Psoas muscle (tissue), 8 donors: ENCODE measurements at places on chromosomes 4 and X. TPM values are rescaled to one million over a fixed set of nuclear protein-coding genes. Genes with fewer than 3 reads are reported as not detected.

DNA sequence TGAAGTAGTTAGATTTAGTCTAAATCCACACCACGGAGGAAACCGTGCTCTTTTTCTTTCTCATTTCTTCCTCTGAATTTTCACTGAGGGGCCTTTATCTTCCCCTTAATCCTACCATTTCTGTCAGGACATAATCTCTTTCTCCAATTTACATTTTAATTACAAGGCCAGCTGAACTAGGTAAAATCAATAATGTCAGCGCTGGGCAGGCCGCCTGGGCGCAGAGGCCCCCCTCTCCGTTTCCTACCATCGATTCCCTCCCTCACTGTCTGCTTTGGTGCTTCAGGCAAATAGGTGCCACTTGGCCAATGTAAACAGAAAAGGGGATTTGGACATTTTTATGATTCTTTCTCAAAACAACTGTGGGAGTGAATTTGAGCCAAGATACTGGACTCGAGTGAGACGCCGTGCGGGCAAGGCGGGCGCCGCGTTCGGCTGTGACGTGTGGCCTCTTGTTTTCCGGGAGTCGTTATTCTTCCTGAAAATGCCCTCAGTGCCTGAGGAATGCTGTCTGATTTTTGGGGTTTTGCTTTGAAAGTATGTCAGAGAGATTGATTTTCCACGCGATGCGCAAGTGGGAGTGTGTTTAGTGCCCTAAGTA, 22.6 kb downstream of the UVSSA start:
- no peak overlapping the region for H3K27ac ChIP-seq
- H3K4me1 ChIP-seq: no peaks in the 10 kb centered on the region
- H3K36me3 ChIP-seq: peaks cover 3% of the 10 kb centered on the region
- DNase-seq: no peak
- no peak overlapping the region for H3K4me3 ChIP-seq
- H3K27me3 ChIP-seq: no peaks in the 10 kb centered on the region

GRCh38 chr4:123495530-123495929, 98.9 kb downstream of the SPRY1 start:
- H3K4me3 ChIP-seq: no peak overlapping the region
- no peaks in the 10 kb centered on the region for H3K27me3 ChIP-seq

DNA sequence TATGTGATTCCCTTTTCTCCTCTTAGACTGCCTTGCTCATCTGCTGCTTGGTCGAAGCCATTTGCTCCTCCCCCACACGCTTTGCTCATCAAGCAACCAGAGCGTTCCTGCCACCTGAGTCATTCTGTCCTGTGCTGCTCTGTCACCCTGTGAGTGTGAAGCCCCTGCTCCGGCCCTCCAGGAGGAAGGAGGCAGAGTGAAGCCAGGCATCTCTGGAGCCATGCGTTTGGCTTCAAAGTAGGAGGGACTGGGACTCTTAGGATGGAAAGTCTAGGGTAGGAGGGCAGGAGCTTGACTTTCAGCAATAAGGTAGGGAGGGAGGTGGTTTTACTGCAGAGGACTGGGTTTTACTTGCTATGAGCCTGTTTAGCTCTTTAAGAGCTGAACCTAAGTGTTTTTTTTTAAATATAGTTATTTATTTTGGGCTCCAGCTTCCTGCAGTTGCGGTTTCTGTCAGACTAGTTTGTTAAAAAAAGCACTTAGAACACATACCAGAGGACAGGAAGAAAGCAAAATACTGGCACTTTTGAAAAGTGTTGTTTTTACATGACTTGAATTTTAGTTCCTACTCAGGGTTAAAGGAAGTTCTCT, 63.6 kb downstream of the SPINK2 start:
- H3K4me3 ChIP-seq: no peak overlapping the region
- H3K36me3 ChIP-seq: no peaks in the 10 kb centered on the region
- no peak for DNase-seq

DNA sequence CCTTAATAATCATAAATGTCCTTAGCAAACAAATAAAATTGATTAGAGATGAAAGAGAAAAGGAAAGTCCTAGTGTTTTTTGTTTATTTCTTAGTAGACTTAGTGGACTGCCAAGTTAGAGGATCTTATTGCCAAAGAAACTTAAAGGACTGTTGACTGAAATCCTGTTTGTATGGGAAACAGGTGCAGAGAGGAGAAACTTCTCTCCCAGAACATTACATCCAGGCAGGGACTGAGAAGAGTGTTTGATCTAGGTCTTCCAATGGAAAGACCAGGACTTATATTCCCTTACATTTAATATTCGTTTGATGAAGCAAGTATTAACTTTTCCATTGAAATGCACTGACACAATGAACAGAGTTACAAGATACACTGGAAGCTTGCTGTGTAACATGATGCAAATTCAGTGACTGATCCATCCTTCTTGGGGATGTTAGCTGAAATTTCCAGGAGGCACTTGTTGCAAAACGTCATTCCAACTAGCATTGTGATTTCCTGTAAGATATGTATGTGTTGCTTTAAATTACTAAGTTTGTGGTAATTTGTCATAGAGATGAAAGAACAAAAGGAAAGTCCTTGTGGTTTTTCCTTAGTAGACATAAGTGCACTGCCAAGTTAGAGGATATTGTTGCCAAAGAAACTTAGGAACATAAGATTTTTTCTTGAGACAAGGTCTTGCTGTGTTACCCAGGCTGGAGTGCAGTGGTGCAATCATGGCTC, 505.6 kb downstream of the STIM2 start:
- no peaks in the 10 kb centered on the region for H3K4me1 ChIP-seq
- no peak for DNase-seq
- no peak overlapping the region for H3K27ac ChIP-seq
- no peaks in the 10 kb centered on the region for H3K27me3 ChIP-seq
- no peaks in the 10 kb centered on the region for H3K36me3 ChIP-seq

Gene AKAP14
- polyA plus RNA-seq: not detected

- H3K4me3 ChIP-seq: no peak overlapping the region
- DNase-seq: no peak
- H3K4me1 ChIP-seq: no peaks in the 10 kb centered on the region
- no peaks in the 10 kb centered on the region for H3K27me3 ChIP-seq
- no peaks in the 10 kb centered on the region for H3K36me3 ChIP-seq
Measured at GRCh38 chrX:31280580-31280979, 208.7 kb upstream of the FTHL17 start.

Gene NLGN3
- 0.08 TPM for polyA plus RNA-seq

Gene SLC6A14
- polyA plus RNA-seq: not detected

GRCh38 chr4:35538807-35539206, 705.5 kb downstream of the ARAP2 start:
- no peaks in the 10 kb centered on the region for H3K27me3 ChIP-seq
- H3K27ac ChIP-seq: no peak overlapping the region
- H3K36me3 ChIP-seq: no peaks in the 10 kb centered on the region
- no peak overlapping the region for H3K4me3 ChIP-seq
- DNase-seq: no peak
- no peaks in the 10 kb centered on the region for H3K4me1 ChIP-seq

- H3K4me3 ChIP-seq: no peak overlapping the region
- H3K27me3 ChIP-seq: no peaks in the 10 kb centered on the region
- peaks cover 42% of the 10 kb centered on the region for H3K36me3 ChIP-seq
Measured at GRCh38 chr4:7800410-7800809, 139.3 kb downstream of the AFAP1 start.

Gene TEC
- polyA plus RNA-seq: 0.82 TPM

Gene ATP6AP1
- polyA plus RNA-seq: 28.3 TPM

GRCh38 chr4:175090116-175090515, 172.0 kb downstream of the ADAM29 start:
- H3K27me3 ChIP-seq: no peaks in the 10 kb centered on the region
- no peaks in the 10 kb centered on the region for H3K36me3 ChIP-seq

DNA sequence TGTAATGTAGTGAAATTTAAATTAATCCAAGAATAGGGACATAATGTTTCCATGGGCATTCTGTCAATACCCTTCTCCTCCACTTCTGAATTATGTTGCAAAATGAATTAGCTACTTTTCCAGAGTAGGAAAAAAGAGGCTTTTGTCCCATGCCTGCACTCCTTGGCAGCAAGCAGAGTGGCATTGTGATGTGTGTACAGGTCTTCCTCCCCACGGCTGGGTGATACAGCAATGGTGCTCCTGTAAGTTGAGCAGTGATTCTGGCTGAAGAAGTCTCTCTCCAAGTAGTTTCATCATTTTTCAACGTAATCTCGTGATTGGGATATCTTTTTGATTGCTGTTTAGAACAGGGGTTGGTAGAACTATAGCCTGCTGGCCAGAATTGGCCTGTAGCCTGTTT, 59.9 kb downstream of the KIT start:
- DNase-seq: no peak
- H3K4me3 ChIP-seq: no peak overlapping the region
- no peaks in the 10 kb centered on the region for H3K4me1 ChIP-seq
- no peaks in the 10 kb centered on the region for H3K27me3 ChIP-seq
- no peak overlapping the region for H3K27ac ChIP-seq

DNA sequence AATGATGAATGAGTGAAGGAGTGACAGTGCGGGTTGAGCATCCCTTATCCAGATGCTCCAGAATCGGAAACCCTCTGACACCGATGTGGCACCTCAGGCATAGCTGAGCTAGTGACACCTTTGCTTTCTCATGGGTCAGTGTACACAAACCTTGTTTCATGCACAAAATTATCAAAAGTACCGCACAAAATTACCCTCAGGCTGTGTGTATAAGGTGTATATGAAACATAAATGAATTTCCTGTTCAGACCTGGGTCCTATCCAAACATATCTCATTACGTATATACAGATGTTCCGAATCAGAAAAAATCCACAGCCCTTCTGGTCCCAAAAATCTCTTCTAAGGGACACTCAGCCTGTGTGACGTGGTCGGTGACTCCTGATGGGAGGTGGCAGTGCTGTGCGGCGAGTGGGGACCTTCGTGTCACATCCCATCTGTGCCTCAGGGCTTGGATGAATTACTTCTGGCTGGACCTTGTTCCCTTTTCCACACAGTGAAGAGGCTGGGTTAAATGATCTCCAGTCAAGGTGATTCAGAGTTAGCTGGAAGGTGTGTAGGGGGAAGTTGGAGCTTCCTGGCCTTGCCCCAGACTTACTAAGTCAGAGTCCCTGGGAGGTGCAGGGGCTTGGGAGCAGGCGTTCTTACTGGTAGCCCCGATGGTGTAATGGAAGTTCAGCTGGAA, 18.8 kb downstream of the RGS12 start:
- no peak for DNase-seq
- peaks cover 11% of the 10 kb centered on the region for H3K4me1 ChIP-seq
- H3K27ac ChIP-seq: no peak overlapping the region
- H3K4me3 ChIP-seq: no peak overlapping the region

GRCh38 chr4:52187603-52188002, 136.5 kb downstream of the SPATA18 start:
- no peak for DNase-seq
- no peaks in the 10 kb centered on the region for H3K4me1 ChIP-seq
- no peak overlapping the region for H3K4me3 ChIP-seq
- H3K27me3 ChIP-seq: no peaks in the 10 kb centered on the region

Gene TCEAL7
- 1.4 TPM for polyA plus RNA-seq

DNA sequence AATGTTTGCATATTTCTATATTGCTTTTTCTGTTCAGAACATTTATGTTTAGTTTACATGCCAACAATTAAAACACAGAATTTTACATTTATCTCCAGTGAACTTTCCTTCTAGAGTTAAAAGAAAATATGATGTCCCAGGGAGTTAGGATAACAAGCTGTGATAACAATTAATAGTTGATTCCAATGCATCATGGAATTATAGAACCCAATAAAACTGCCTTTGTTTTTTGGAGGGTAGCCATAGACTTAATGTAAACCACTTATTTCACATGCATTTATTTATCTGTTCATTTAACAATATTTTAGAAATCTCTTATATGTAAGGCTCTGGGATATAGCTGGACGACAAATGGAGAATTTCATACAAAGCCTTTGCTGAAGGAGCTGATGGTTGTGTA, 180.0 kb downstream of the CFAP299 start:
- H3K36me3 ChIP-seq: no peaks in the 10 kb centered on the region
- no peak overlapping the region for H3K27ac ChIP-seq
- no peak for DNase-seq
- no peak overlapping the region for H3K4me3 ChIP-seq
- no peaks in the 10 kb centered on the region for H3K27me3 ChIP-seq

Gene GRIA2
- polyA plus RNA-seq: not detected

GRCh38 chrX:34563804-34564203, 93.3 kb downstream of the TMEM47 start:
- DNase-seq: no peak
- no peaks in the 10 kb centered on the region for H3K27me3 ChIP-seq
- H3K27ac ChIP-seq: no peak overlapping the region
- H3K4me1 ChIP-seq: no peaks in the 10 kb centered on the region

Gene CHRDL1
- polyA plus RNA-seq: 2.3 TPM

Gene MAGED4
- polyA plus RNA-seq: 0.05 TPM

DNA sequence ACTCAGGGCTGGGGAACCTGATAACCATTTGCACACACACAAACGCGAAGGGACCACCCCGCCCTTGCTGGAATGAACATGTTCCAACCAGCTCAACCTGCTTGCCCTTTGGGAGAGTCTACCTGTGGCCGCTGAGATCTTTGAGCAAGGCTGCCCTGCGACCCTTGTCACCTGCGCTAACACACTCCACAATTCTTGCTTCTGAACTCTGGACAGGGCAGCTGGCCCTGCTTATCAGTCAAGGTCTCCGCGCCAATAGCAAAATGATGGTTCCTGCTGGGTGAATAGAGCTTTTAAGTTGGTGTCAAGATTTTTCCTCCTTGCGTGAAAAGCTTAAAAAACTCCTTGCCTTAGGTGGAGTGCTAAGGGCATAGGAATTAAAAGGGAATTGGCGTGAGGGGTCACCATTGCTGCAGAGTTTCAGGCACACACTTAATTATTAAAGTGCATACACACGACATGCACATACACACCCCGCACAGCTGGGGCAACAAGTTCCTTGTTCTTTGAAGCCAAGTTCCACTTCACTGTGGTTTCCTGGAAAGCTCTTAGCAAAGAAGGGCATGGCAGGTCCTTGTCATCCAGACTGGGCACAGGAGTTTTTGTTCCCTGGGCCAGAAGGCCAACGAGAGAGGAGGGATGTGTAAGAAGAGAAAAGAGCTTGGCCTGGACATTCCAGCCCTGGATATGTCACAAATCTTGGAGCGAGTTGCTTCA, 207.7 kb downstream of the STIM2 start:
- DNase-seq: no peak
- no peaks in the 10 kb centered on the region for H3K36me3 ChIP-seq
- H3K27me3 ChIP-seq: no peaks in the 10 kb centered on the region
- no peak overlapping the region for H3K4me3 ChIP-seq
- no peak overlapping the region for H3K27ac ChIP-seq
- H3K4me1 ChIP-seq: no peaks in the 10 kb centered on the region

DNA sequence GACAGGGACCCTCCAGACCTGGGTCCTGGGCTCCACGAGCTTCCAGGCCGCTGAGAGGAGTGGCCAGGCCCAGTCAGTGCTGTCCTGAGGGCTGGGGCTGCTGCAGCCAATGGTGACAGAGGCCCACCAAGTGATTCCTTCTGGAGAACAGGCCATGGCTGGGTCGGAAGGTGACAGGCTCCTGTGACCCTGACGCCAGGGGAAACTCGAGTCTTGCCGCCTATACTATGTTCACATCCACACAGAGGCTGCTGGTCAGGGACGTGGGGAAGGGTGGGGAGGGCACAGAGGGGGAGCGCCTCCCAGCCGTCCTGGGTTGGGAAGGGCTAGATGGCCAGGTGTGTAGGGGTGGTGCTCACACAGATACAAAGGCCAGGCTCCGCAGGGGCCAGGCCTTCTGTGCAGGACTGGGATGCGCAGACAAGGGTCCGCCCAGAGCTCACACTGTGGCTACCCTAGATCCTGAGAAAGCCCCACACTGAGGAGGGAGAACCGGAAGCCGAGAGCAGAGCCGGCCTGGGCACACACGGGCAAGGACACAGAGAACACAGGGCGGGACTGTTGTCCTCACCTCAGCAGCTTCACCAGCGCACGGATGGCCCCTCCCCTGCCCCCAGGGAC, 81.4 kb downstream of the HTRA3 start:
- no peaks in the 10 kb centered on the region for H3K36me3 ChIP-seq
- peaks cover 6% of the 10 kb centered on the region for H3K4me1 ChIP-seq
- peak; percentile 50 for DNase-seq
- H3K4me3 ChIP-seq: no peak overlapping the region
- H3K27ac ChIP-seq: no peak overlapping the region
